ENCODE measurements at places on chromosomes 3 and 15.

- no peak for DNase-seq
These were observed 1.6 kb downstream of the IL12A start for GRCh38 chr3:159989973-159990846.

GRCh38 chr15:35290301-35290721, 205.2 kb upstream of the NANOGP8 start:
- DNase-seq: no peak

- no peak for DNase-seq
These were observed 28.6 kb upstream of the STAG1 start for GRCh38 chr3:136780741-136781140.

DNA sequence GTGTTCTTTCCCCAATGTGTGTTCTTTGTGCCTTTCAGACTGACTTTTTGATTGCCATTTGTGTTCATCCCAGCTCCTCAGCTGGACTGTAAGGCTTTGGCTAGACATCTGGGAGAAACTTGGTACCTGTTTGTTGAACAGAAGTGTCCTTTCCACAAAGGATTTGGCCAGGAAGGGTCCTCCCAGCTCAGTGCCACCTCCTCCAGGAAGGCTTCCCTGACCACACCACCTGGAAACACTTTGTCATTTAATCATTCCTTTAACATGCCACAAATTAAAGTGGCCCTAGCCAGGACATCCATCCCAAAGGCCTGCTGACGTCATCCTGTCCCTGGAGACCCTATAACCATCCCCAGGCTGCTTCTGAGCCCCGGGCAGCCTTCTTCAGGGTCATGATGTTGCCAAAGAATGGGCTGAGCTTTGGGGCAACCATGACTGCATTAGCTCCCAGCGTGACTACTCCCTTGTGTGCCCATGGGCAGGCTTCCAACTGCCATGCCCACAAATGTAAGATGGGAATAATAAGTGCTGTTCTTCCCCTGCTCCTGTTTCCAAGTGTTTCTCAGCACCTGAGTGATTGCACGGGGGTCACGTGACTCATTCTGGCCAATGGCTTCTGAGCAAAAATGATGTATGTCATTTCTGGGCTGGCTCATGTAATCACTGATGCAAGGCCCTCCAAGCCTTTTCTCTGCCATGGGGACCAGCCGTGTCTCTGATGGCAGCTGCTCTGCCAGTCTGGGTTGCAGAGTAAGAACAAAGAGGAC, 112.5 kb upstream of the SMAD3 start:
- DNase-seq: no peak

- no peak for DNase-seq
These were observed 206.1 kb downstream of the PDZRN3 start for GRCh38 chr3:73418681-73419080.

DNA sequence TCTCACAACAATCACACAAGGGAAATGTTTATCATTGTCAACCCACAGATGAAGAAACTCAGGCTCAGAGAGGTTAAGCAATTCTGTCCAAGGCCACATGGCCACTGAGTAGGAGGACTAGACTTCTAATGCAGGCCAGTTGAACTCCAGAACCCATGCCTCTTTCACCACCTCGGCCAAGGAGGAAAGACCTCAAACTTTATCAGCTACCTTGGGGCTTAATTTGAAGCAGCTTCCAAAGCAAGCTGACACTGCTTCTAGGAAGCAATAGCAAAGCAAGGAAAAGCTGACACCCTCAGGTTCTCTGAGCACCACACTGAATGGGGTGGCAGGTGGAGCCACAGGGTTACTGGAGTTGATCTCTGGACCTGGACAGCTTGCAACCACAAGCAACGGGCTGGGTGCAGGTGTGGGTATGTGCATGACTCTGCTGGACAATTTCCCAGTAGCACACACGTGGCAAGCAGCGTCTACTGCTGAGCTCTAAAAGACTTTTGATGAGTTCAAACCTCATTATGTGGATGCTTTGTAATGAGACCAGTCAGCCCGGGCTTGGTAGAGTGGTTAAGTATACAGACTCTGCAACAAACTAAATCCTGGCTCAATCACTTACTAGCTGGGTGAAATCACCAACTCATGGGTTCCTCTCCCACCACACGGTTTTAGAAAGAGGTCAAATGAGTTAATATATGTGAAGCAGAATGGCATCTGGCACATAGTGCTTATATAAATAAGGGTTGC, 23.1 kb downstream of the CCNL1 start:
- DNase-seq: no peak

GRCh38 chr15:25624504-25625177, 185.8 kb upstream of the UBE3A start:
- DNase-seq: no peak

GRCh38 chr3:32837789-32838188, 20.0 kb downstream of the TRIM71 start:
- DNase-seq: no peak

- no peak for DNase-seq
These were observed 112.8 kb downstream of the LPP start for GRCh38 chr3:188266562-188267274.

DNA sequence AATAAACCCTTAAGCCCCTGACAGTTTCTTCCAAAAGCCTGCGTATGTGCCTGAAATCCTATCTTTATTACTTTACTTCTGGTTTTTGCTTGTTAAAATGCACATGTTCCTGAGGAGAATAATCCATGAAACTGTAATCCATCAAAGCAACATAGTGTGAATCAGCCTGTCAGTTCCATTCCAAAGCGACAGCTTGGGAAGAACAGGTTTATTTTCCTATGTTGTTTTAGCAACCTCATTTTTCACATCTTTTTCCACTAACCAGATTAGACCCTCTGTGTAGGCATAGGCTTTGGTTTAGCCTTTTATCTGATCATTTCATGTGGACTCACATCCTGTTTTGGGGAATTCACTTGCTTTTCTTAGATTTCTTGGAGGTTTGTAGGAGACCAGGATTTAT, 988.0 kb downstream of the SQOR start:
- DNase-seq: no peak

DNA sequence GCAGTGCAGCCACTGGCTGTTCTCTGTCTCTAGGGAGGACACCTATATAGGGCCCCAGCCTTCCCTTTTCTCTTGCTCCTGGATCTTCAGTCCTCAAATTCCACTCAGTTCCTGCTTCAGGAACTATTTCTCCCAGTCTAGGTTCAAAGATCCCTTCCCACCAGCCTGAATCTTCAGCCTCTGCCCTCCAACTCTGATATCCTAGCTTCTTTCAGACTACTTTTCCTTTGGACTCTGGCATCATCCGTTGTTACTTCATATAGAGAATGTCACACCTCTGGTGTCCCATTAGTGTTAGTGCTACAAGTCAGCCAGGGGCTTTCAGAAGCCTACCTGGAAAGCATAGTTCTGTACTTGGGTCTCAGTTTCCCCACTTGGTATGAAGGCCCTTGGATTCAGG, 10.0 kb upstream of the HPS3 start:
- DNase-seq: no peak

DNA sequence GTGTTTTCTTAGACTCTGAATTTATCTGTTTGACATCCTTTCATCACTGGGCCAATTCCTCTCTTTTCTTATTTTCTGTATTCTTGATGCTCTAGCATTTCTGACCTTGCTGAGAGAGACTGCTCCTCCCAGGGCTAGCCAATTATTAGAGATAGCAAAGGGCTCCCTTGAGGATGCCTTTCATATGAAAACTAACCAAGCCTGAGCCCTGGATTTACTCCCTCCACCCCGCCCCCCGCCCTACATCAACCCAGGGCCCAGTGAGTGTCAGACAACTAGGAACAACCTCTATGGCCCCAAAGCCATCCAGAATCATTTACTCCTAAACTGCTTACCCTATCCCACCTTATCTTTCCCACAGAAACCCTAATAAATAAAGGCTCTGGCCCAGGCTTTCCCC, 69.7 kb upstream of the LARS2 start:
- no peak for DNase-seq

DNA sequence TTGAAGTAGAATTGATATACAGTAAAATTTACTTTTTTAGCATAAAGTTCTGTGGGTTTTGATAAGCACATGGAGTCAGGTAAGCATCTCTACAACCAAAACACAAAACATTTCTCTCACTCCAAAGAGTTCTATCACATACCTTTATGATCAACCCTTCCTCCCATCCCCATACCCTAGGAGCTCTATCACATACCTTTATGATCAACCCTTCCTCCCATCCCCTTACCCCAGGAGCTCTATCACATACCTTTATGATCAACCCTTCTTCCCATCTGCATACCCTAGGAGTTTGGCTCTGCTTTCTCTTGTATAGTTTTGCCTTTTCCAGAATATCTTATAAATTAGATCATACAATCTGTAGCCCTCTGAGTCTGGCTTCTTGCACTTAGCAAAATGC, 315.1 kb downstream of the ROBO2 start:
- no peak for DNase-seq

- DNase-seq: no peak
These were observed 64.0 kb downstream of the P3H2 start for GRCh38 chr3:190056742-190057141.

Measured in right renal cortex interstitium (tissue), 3 donors.